ENCODE measurements at places on chromosomes 13 and 19. TPM values are rescaled to one million over a fixed set of nuclear protein-coding genes. Genes with fewer than 3 reads are reported as not detected.

DNA sequence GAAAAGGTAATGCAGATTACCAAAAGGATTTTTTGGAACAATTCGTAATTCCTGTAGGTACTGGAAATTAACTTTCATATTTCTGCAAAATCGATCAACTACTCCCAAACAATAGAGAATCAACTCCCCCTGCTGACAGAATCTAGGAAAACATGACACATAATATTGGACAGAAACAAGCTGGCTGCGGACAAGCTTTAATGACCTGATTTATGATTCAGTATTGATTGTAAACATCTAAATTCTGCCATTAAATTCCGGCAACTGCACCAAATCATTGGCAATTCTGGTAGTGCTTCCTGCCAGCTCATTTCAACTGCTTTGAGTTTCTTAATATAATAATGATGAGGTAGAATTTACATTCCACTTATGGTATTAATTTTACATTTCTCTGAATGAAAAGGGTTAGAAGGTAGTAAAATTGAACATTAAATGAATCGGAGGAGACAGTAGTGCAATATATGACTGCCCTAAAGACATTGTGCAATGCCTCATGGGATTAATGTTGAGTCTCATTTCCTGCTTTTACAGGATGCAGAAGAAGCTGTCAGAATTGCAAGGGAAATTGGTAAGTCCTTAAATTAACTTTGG is 146.5 kb downstream of the PCCA start:
- DNase-seq, result no peak

DNA sequence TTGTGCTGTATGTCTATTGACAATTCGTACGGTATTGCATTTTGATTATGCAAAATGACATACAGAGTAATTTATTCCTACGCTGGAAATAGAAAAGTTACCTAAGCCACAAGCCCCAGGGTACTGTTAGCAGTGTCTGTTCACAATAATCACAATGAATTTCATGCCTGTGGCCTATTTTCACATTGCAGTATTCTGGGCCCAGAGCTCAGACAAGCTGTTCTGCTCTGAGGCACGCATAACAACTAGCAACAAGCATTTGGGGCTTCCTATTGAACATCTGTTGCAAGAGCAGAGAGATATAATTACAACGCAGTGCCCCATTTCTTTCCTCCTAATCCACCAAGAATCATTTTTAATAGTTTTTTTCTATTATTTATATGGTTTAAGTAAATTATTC is 158.9 kb upstream of the SGCG start:
- DNase-seq, result no peak

The NLRP9 gene
- total RNA-seq, result not detected

DNA sequence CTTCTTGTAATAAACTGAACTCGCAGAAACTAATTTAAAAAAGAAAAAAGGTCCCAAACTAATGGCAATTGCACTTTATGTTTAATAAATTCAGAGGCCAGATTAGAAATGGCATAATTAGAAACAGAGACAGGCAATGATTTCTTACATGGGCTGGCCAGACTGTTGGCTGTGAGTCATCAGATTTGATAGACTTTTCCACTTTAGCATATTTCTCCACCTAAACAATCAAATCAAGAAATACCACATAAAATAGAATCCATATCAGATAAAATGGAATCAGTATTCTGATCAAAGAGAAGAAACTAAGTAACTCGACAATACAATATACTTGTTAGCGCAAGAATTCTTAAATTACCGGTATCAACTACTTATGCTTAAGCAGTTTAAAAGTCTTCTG is 29.0 kb downstream of the EXOSC8 start:
- no peak for DNase-seq

DNA sequence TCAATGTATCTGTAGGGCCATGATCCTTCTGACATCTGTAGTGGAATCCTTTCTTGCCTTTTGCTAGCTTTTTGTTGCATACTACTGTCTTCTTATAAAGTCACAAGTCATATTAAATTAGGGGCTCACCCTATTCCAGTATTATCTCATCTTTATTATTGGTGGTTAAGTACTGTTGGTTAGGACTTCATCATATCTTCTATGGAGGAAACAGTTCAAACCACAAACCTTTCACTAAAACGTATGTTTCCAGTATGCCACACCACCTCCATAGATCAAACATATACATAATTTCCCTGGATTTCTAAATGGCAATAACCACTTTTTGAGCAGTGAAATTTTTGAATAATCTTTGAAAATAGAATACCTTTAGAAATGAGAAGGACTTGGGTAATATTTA is 62.8 kb upstream of the PCDH9 start:
- no peak for DNase-seq

GRCh38 chr13:77720988-77721387 is 23.5 kb downstream of the SLAIN1 start:
- no peak for DNase-seq

DNA sequence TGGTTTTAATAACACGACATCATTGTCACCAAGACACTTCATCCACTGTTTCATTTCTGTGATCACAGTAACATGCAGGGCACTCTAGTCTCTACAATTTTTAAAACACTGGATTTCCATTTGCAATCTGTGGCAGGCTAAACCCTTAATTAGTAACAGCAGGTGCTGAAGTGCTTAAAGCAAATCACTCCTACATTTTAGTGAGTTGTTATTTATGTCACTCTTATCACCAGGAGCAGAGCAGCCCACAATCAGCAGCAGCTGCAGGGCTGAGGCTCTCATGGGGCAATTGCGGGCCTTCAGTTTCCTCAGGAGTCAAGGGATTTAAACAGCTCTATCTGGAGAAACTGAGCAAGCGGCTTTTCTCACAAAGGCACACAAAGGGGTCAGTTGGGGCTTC is 1.6 kb downstream of the SOHLH2 start:
- no peak for DNase-seq

The OR10H1 gene
- not detected for total RNA-seq

The ZNF574 gene
- 16.4 TPM for total RNA-seq

GRCh38 chr13:75417656-75418055 is 64.3 kb downstream of the TBC1D4 start:
- no peak for DNase-seq

DNA sequence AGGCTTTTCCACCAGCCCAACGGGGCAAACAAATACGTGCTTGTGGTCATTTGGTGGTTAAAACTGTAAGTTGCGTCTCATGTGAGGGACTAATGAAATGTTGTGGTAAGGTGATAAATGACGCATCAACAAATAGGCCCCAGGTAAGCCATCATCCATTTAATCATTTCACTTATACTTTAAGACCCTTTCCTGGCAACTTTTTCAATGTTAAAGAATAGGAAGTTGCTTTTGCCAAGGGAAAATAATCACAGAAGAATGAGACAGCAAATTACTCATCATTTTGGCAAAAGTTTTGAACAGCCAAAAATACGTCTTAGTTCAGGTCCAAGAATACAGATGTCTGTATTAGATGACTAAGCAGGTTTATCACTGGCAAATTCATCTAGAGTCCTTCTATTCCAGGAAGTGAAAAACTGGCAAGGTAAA is 660.4 kb downstream of the SLITRK1 start:
- DNase-seq, result no peak

The IRGC gene
- not detected for total RNA-seq

The CPAMD8 gene
- 11.8 TPM for total RNA-seq

- DNase-seq, result no peak
These were observed 290.7 kb upstream of the MIR17HG start for GRCh38 chr13:91056746-91057145.
